ENCODE measurements at places on chromosomes 7 and 10.

DNA sequence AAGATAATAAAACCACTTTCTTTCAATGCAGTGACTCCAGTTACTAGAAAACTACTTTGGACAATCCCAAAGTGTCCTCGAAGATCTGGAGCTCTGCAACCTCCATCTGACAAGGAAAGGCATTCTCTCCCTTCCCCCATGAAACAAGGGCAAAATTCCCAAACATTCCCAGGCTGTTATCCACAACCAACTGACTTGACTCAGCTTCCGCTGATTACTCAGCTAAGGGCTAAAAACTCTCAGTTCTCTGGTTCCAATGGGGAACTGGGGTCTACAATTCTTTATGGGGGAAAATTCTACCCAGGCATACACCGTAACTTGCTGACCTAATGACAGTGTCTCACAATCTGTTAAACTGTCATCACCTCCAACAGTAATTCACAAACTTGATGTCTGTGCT is 48.4 kb downstream of the SFMBT2 start:
- DNase-seq = no peak

GRCh38 chr10:128865436-128866195 is 601.4 kb upstream of the MGMT start:
- no peak for DNase-seq

- no peak for DNase-seq
These were observed 68.9 kb downstream of the CDK6 start for GRCh38 chr7:92767437-92767836.

DNA sequence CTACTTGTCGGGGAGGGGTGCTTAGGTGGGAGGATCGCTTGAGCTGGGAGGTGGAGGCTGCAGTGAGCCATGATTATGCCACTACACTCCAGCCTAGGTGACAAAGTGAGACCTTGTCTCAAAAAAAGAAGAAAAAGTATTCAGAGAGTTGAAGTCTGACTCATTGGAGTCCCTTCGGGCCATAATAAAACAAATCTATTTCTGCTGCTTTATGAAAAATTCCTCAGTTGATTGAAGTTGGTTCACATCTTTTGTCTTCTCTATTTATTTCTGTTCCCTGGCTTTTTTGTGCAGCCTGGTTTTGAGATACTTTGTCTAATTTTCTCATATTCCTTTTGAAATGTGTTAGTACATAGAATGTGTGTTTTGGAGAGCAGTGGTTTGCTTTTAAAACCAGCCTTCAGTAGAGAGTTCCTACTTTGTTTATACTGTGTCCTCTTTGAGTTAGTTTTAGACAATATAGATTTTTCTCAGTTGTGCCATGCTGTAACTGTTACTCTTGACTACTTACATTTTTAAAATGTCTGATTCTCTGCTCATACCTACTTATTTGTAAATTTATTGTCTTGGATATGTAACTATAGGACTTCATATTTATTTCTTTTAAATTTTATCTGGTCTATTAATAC is 36.7 kb downstream of the LUC7L2 start:
- DNase-seq = no peak
